ENCODE measurements at places on chromosomes 6 and 20. TPM values are rescaled to one million over a fixed set of nuclear protein-coding genes. Genes with fewer than 3 reads are reported as not detected.

Gene BNIP5
- total RNA-seq: 2.1 TPM

DNA sequence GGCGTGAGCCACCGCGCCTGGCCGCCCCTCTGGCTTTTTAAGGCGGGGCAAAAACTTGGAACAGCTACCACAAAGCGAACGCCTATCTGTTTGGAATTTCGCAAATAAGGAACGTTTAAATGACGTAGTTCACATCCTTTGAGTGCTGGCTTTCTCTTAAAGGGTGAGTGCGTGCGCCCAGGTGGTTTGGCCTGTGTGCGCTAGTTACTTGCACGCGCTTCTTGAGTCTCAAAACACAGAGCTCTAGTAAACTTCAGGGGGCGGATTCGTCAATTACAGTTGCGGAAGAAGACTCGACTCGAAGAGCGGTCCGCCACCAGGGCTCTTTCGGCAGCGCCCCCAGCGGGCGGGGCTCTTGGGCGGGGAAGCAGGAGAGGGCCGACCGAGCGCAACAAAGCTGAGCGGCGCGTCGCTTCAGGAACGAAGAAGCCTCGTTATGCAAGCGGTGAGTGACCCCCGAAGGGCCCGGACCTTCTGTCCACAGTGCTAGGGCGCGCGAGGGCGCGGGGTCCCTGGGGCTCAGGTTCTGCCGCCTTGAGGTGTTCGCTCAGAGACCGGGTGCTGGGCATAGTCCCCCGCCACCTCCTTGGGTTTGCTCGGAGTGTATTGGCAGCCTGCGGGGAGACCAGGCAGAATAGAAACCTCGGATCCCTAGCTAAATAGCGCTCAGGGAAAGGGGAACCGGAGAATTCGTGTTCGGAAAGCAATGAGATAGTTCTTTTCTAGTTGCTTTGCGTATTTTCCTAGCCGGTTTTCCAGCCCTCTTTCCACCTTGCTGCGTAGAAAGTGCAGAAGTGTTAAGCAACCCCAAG lies at the start of gene SYCP2L:
SYCP2L (plus strand) TSS at position 362 of the 812 bp plus-strand sequence; CDS start at position 437, 75 bp downstream.
- peak within 1 kb of the TSS; percentile 96 for H3K27ac ChIP-seq
- H3K36me3 ChIP-seq: peaks cover 12% of the 10 kb centered on the region
- H3K27me3 ChIP-seq: peaks cover 46% of the 10 kb centered on the region
- no peak for DNase-seq
- H3K4me3 ChIP-seq: peak within 1 kb of the TSS; percentile 98

Gene IFT52
- total RNA-seq: 47.0 TPM

DNA sequence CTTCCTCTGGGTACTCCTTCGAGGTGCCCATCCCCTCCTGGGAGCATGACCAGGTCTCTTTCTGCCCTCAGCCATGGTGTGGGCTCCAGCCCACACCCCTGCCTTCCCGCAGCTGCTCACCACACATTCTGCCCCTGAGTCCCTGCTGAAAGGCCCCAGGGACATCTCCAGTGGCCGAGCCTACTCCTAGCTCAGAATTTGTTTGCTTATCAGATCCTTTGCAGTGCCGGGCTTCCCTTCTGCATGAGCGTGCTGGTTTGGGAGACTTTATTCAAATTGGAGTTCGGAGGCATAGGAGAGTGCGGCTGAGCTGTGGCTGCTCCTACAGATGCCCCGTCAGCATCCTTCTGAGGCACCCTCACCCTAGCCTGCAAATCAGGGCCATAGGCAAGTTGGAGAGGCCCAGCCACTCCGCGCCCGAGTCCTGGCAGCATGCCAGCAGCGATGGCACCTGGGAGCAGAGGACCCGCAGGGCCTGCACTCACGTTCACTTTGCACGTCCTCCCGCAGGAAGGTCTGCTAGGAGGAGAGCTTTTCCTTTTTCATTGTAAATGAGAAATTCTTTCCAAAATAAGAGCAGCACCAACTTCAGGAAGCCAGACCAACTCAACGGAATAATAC lies 327.3 kb downstream of the QKI start:
- no peak for DNase-seq
- H3K4me3 ChIP-seq: no peak overlapping the region
- H3K36me3 ChIP-seq: no peaks in the 10 kb centered on the region
- H3K27me3 ChIP-seq: peaks cover under 1% of the 10 kb centered on the region

DNA sequence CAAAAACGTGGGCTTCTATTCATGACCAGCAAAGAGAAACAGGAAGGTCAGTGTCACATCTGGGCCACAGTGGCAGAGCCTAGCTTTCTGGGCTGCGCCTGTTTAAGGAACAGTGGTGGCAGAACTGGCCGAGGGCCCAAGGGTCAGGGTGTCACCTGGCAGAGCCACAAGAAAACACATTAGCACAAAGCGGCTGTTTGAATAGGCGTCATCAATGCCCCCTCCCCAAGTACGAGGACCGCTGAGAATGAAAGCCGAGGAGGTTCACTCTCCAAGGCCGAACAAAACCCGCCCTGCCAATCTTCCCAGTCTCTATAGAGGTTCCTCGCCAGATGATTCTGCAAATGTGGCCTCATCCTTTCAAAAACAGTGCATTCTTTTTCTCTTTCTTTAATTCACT lies 125.2 kb upstream of the TRAF3IP2 start:
- H3K4me3 ChIP-seq: peak overlapping the region; percentile 18
- H3K27ac ChIP-seq: no peak overlapping the region
- H3K36me3 ChIP-seq: peaks cover 45% of the 10 kb centered on the region
- no peaks in the 10 kb centered on the region for H3K27me3 ChIP-seq

- no peak overlapping the region for H3K27ac ChIP-seq
- H3K27me3 ChIP-seq: no peaks in the 10 kb centered on the region
- DNase-seq: no peak
- H3K4me1 ChIP-seq: peaks cover 11% of the 10 kb centered on the region
- H3K4me3 ChIP-seq: no peak overlapping the region
These were observed 13.2 kb downstream of the HDGFL1 start for GRCh38 chr6:22582417-22583205.

DNA sequence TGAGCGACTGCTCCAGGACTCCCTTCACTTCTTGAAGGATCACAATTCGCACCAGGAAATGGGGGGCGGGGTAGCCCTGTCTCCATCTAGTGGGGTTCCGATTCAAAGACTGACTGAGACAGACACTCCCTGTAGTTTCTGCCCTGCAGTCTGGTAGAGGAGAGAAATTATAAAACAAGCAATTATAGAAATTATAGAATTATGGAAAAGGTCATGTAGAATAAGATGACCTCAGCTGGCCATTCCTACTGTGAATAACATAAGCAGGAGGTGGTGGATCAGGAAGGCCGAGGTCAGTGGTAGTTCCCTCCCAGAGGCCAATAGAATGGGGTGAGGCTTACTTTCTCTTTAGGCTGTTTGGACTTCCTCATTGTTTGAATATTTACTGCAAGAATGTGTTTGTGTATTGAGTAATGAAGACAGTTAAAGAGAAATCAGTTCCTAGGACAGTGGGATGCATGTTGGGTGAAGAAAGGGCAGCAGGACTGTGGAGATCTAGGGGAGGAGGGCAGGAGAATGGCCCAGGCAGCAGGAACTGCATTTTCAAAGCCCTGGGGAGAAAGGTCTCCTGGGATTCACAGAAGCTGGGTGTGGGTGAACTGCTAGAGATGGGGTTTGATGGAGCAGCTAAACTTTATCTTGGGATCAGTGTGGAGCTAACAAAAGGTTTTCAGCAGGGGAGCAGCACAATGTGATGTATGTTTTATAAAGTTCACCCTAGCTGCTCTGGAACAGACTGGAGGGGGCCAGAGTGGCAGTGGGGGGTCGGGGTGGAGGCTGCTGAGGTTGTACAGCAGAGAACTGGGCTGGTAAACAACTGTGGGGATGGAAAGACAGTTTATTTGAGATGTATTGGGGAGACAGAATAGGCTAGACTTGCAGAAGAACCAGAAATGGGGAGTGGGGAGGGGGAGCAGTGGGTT lies 2.1 kb downstream of the ZNF341 start:
- peaks cover 21% of the 10 kb centered on the region for H3K4me1 ChIP-seq
- H3K27ac ChIP-seq: peak overlapping the region; percentile 93
- no peaks in the 10 kb centered on the region for H3K27me3 ChIP-seq
- H3K36me3 ChIP-seq: peaks cover 24% of the 10 kb centered on the region
- H3K4me3 ChIP-seq: peak overlapping the region; percentile 65
- no peak for DNase-seq

DNA sequence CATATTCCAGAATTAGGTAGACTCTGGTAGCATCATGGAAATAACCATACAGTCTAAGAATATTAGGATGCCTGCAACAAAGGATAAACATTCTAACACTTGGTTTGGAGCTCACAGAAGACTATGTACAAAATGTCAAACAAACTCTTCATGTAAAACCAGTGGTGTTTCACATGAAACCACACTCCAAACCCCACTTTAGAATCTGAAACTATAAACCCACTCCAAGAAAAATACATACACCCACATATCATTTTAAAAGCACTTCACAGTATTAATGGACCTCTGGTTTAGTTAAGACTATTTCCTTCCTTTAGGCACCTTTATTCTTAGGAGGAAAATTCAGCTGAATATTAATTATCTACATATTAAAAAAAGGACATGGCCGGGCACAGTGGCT lies 10.5 kb downstream of the AURKA start:
- H3K27me3 ChIP-seq: no peaks in the 10 kb centered on the region
- no peak overlapping the region for H3K4me3 ChIP-seq

GRCh38 chr20:59398537-59399205 lies 98.3 kb downstream of the EDN3 start:
- peaks cover 3% of the 10 kb centered on the region for H3K27me3 ChIP-seq
- H3K27ac ChIP-seq: no peak overlapping the region
- H3K36me3 ChIP-seq: no peaks in the 10 kb centered on the region
- peaks cover 4% of the 10 kb centered on the region for H3K4me1 ChIP-seq

DNA sequence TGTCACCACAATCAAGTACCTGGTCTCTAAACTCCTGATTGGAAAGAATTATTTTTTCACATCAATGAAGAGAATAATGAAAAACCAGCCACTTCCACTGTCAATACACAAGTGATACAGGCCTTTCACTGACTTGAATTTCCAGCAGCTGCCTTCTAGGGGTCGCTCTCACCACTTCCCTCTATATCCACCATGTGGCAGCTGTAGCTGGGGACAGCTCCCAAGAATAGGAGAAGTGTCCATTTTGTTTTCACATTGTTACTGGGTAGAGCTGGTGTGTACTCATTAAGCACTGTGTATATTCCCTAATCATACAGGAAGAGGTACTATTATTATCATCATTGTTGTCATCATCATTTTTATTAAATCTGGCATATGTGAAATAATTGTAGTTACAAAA lies 438.4 kb upstream of the SPTLC3 start:
- no peak overlapping the region for H3K27ac ChIP-seq
- no peaks in the 10 kb centered on the region for H3K36me3 ChIP-seq

Gene BPIFA1
- 0.69 TPM for total RNA-seq

Gene SMLR1
- 0.53 TPM for total RNA-seq

Data from type B pancreatic cell (in vitro differentiated cells).